Brain (organoid and tissue), 16 donors: ENCODE measurements at places on chromosomes 12 and 14. TPM values are rescaled to one million over a fixed set of nuclear protein-coding genes. Genes with fewer than 3 reads are reported as not detected.

Gene PRKD1
- 10.4 TPM for polyA plus RNA-seq

Gene TMEM63C
- 53.6 TPM for polyA plus RNA-seq

DNA sequence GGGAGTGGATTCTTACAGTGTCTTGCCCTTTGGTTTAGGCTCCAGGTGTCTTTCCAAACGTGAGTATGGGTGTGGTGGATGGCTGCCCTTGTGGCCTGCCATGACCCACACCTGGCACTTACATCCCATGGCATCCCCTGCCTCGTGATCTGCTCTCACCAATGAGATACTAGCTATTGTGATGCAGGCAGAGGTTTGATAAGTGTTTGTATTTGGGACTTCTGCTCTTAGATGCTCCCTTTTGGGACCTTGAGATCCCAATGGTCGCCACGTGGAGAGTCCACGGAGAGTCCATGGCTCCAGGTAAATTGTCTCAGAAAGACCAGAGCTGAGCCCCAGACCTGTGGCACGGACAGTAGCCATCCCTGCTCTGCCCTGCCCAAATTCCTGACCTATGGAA is 62.5 kb downstream of the MDM2 start:
- DNase-seq, result no peak

Gene PRPH
- 166 TPM for polyA plus RNA-seq

DNA sequence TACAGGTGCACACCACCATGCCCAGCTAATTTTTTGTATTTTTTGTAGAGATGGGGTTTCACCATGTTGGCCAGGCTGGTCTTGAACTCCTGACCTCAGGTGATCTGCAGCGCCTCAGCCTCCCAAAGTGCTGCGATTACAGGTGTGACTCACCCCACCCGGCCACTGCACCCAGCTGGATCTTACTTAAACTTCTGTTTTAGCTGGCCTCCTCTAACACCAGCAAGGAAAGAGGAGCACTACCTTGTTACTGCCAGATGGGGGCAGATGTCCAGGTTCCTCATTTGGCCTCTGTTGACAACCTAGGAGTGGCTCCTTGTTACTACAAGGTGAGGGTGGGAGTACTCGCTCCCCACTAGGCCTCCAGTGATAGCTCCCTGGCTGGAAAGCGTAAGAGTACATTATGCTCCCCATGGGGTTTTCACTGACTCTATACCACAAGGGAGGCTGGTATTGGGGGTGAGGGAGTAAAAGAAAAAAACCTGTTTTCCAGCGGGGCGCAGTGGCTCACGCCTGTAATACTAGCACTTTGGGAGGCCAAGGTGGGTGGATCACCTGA is 13.2 kb upstream of the ARF6 start:
- DNase-seq, result peak; percentile 46

DNA sequence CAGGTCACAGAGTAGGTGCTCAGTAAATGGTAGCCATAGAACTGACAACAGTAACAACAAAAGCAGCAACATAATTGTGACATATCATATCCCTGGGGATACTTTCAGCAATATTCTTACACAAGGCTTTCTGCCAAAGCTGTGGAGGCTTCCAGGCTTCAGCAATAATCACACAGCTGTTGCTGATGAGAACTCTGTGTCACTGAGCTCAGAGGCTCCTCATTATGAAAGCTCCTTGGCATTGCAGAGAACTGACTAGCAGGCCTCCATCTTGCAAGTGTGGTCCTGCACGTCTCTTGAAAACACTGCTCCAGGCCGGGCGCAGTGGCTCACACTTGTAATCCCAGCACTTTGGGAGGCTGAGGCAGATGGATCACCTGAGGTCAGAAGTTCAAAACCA is 97.3 kb upstream of the BTG1 start:
- DNase-seq, result no peak

DNA sequence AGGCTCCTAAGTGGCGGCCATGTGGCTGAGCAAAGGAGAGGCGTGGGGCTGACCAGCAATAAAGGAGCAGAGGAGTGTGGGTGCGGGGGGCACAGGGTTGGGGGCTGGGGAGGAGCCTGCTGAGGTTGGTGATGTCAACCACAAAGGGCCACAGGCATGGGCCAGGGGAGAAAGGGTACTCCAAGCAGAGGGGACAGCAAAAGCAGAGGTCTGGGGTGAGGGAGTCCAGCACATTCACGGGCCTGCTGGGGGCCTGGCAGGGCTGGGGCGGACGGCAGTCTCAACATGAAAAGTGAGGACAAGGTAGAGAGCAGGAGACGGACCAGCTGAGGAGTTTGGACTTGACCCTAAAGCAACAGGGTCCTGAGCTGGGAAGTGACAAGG is 81.7 kb downstream of the CHGA start:
- DNase-seq, result no peak

GRCh38 chr14:66383771-66384170 is 102.4 kb upstream of the CCDC196 start:
- DNase-seq, result no peak

Gene PFDN5
- 938 TPM for polyA plus RNA-seq

Gene RPGRIP1
- polyA plus RNA-seq, result not detected

Gene OAS2
- polyA plus RNA-seq, result 6.9 TPM

- DNase-seq, result no peak
These were observed 1650.9 kb upstream of the SEL1L start for GRCh38 chr14:83184531-83184930.

DNA sequence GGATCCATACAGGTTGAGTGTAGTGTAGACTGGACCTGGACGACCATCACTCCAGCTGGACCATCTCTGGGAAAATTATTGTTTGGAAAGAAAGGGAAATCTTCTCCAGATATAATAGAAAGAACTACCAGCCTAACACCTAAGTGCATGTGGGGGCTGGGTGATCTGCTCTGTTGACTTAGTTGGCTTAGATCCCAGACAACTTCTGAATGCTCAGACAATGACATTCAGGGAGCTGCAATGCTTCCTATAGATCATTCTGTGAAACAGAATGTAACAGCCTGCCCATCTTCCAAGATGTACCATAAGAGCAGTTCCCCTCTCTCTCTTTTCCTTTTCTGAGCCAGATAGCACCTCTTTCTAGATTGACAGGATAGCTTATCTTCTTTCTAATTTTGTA is 572.8 kb upstream of the STXBP6 start:
- no peak for DNase-seq
